ENCODE measurements at places on chromosomes 4 and X.

GRCh38 chr4:151855747-151856146 lies 94.9 kb upstream of the GATB start:
- no peak for DNase-seq

DNA sequence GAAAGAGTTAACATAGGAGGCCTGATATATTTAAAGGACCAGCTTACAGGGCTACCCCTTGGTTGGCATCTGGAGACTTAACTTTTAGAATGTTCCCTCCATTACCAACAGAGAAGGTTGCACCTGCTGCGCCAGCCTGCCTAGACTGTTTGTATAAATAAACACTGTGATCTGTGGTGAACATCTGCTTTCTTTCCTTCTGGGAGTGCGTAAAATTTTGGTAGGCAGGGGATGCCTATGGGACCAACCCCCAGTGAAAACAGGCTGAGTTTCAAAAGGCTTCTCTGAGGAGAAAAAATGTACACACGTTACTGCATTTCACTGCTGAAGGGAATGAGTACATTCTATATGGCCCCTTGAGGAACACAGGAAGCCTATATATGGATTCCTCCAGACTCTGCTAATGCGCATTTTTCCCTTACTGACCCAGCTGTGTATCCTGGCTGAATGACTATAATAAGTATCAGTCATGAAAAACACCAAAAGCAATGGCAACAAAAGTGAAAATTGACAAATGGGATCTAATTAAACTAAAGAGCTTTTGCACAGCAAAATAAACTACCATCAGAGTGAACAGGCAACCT lies 13.8 kb downstream of the CENPC start:
- DNase-seq: no peak

DNA sequence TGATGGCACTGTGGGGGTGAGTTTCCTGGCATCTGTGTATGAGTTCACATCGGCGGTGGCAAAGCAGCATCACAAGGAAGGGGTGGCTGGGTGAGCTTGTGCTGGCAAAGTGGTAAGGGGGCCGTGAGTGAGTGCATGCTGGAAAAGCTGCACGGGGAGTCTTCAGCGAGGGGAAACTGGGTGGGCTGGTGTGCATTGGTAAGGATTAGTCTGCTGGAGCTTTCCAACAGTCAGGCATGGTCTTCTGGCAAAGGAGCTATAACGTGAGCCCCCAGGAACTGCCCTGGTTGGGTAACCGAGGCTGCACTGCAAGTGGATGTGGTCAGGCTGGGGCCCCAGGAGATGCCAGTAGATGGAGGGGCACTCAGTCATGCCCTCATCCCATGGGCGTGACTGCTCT lies 30.7 kb downstream of the ADAM29 start:
- no peak for DNase-seq

- no peak for DNase-seq
Measured at GRCh38 chrX:28321286-28321685, 266.0 kb upstream of the IL1RAPL1 start.

- DNase-seq: no peak
Measured at GRCh38 chr4:10736895-10737294, 52.3 kb upstream of the CLNK start.

GRCh38 chrX:106481341-106481740 lies 130.4 kb upstream of the RADX start:
- peak; percentile 1 for DNase-seq

GRCh38 chr4:67907650-67908049 lies 23.8 kb upstream of the TMPRSS11D start:
- no peak for DNase-seq

DNA sequence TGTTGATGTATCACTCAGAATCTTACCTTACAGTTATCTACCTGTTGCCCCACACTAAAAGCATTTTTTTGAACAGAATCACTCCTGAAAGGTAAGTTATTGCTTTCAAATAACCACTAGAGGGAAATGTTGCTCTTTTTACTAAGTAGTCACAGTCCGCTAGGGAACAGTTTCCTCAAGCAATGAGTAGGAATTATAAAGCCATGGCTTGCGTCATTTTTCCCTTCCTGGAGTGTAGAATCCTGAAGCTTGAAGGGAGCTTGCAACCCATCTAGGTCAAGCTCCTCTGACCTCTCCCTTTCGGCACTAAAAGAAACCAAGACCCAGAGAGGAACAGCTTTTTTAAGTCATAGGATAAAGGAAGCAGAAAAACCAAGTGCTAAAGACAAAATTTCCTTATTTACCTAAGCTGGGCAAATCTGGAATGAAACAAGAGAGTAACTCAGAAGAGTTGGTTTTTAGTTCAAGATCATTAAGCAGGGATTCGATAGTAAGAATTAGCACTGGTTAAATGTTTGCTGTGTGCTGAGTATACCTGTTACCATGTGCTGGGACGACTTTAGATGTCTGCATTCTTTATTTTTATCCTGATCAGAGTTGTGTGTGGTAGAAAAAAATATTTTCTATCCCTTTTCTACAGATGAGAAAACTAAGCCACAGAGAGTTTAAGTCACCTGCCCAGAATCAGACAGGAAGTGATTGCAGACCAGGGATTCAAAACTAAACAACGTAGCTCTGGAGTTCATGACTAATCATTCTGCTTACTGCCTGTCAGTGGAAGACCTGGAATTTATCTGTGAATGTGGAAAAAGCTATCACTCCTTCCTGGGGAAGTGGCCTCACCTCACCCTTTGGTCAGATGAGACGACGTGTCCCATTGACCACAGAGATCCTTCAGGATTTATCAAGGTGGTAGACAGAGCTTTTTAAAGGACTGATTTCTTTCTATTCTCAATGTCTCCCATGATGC lies 631.5 kb downstream of the RAB28 start:
- no peak for DNase-seq

GRCh38 chr4:68346461-68346860 lies 3.4 kb downstream of the YTHDC1 start:
- no peak for DNase-seq

GRCh38 chr4:41358647-41359421 lies 102.1 kb downstream of the UCHL1 start:
- DNase-seq: no peak

GRCh38 chr4:79175716-79176115 lies 150.1 kb downstream of the NAA11 start:
- no peak for DNase-seq

GRCh38 chr4:8391071-8391470 lies 49.5 kb downstream of the ACOX3 start:
- DNase-seq: no peak

DNA sequence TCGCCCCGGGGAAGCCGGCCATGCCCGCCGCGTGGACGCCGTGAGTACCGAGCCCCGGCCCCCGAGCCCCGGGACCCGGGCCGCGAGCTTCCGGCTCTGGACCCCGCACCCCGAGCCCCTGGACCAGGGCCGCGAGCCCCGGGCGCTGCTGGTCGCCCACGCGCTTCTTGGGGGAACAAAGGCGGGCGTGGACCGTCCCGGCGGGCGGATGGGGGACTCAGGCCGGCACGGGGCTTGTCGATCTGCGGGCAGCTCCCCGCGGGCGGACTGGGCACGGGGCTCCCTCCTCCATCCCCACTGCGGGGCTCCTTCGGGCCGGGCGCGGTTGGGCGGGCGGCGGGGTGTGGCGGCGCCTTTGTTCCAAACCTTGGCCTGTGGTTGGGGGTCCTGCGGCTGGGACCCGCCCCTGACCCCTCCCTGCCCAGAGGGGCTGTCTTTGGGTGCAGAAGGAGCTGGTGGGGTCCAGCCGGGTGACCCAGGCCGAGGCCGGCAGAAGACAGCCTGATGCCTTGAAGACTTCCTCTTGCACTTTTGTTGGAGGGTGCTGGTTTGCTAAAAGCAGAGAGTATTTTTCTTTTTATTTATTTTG lies 25.2 kb upstream of the ADD1 start:
- DNase-seq: no peak

DNA sequence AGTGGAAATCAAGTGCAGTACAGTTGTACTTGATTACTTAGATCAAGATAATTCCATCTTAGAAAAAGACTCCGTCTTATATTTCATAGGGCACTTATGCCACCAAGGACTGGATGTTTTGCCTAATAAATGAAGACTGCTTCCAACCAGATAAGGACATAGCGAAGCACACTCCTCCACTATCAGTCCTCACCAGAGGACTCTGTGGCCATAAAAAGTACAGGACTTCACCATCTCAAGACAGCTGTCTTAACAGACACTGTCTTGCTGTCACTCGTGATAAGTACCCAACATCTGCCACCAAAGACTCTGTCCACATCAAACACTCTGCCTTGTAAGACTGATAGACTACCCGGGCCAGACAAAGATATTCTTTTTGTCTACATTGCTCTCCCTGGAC lies 352.0 kb downstream of the TRAM1L1 start:
- no peak for DNase-seq

DNA sequence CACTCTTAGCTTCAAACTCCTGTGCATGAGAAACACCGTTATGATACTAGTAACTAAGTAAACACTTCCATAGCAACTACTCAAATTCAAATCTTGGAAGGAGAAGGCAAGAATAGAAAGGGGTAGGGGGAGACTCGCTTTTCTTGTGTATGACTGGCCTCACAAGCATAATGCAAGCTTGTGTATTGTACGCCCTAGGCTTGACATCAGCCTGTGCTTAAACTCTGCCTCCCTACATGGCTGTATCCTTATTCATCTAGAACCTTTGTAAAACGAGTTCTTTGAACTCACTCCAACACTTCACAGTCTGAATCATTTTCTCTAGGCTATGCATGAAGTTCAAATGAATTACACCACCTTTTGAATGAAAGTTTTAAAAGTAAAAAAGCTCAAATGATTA lies 1071.2 kb upstream of the ADGRL3 start:
- no peak for DNase-seq

- no peak for DNase-seq
Measured at GRCh38 chrX:65828599-65828998, 161.1 kb downstream of the MSN start.

- DNase-seq: peak; percentile 33
Measured at GRCh38 chrX:57595381-57595811, 3.6 kb downstream of the ZXDB start.

- DNase-seq: no peak
Measured at GRCh38 chr4:72239487-72240116, 207.8 kb downstream of the NPFFR2 start.

DNA sequence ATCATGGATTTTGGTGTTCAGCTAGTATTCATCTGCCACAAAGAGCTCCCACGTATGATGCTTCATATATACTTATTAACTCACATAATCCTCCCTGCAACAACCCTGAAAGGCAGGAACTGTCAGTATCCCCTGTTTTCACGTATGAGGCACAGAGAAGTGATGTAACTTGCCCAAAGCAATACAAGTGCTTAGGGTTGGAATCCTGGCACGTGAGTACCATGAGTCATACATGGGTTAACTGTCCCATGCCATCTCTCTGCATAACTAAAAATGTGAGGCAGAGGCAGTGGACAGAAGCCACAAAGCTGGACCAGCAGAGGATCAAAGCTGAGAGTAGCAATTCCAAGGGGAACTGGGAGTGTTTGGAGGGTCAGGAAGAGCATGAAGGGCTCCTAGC lies 35.7 kb upstream of the EGFL6 start:
- no peak for DNase-seq

DNA sequence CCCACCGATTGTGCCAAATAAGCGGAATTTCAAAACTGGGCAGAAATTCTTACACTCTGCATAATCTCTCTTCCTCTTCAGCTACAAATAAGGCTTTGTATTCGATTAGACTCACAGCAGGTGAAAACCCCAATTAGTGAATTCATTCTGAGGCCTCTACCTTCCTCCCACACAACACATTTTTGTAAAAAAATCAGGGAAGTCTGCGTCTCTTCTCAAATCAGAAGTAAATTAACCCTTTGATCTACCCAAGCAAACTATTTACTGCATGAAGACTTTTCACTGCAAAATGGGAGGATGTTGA lies 200.6 kb upstream of the FTHL17 start:
- DNase-seq: no peak

DNA sequence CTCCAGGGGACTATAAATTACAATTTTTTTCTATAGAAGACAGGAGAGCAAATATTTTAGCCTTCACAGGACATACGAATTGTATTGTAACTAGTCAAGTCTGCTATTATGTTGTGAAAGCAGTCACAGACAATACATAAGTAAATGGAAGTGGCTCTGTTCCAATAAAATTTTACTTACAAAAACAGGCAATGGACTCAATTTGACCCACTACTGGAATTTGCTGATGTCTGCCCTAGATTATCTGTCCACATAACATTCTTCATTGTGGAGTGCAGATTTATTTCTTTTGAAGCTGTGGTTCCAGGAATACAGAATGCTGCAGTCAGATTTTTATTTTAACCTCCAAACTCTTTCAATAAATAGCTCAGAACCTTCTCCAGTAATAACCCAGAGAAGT lies 330.3 kb downstream of the PPP4R3C start:
- DNase-seq: no peak

DNA sequence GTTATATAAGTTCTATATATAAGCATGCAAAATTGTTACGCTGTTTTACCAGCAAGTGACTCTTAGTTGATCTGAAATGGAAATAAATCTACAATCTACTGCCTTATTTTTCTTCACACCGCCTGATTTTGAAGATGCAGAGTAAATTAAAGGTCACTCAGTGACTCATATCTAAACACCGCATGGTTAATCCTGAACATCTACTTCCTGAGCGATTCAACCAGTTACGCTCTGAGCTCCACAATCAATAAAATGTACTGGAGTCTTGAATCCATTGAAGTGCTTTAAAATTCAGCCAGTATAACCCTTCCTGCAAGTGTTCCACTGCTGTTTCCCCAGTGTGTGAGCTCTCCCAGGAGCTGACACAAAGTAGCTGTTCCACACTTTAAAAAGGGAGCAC lies 192.8 kb downstream of the SLC7A11 start:
- no peak for DNase-seq

DNA sequence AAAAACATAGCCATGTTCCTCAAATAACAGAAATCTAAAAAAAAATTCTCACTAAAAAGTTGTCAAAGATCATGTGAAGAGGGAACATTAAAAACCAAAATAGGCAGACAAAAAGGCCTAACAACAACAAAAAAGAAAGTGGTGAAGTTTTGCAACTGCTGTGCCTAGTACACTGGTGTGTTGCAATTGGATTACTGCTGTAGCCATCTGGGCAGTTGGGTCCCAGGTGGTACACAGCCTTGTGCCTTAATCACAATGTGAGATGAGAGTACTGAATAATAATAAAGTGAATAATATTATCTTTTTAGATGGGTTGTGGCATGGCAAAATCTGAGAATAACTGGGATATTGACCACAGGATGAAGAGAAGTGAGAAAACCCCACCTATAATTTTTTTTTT lies 12.0 kb downstream of the C4orf54 start:
- no peak for DNase-seq

- no peak for DNase-seq
Measured at GRCh38 chr4:15776871-15777648, 1.1 kb upstream of the CD38 start.

GRCh38 chr4:158962393-158962792 lies 140.5 kb upstream of the RAPGEF2 start:
- DNase-seq: no peak

GRCh38 chr4:168440442-168441264 lies 39.6 kb downstream of the DDX60L start:
- no peak for DNase-seq

Data from CD4-positive, alpha-beta T cell treated with Interleukin-1 beta for 1 hour (primary cell).